Stimulated activated CD8-positive, alpha-beta memory T cell treated with anti-CD3 and anti-CD28 coated beads, Interleukin-15, amount 100 ng/mL, for 4 hours (primary cell): ENCODE measurements at places on chromosomes 2 and 18.

GRCh38 chr18:48333563-48333962, 75.6 kb downstream of the ZBTB7C start:
- DNase-seq, result no peak

- no peak for DNase-seq
Measured at GRCh38 chr2:47310801-47311560, 92.0 kb upstream of the MSH2 start.

GRCh38 chr18:2846636-2847316, at the start of gene EMILIN2:
Gene EMILIN2, plus strand, starts transcription at chr18:2847006. Its CDS starts 183 bp downstream, at chr18:2847189.
- DNase-seq, result no peak

DNA sequence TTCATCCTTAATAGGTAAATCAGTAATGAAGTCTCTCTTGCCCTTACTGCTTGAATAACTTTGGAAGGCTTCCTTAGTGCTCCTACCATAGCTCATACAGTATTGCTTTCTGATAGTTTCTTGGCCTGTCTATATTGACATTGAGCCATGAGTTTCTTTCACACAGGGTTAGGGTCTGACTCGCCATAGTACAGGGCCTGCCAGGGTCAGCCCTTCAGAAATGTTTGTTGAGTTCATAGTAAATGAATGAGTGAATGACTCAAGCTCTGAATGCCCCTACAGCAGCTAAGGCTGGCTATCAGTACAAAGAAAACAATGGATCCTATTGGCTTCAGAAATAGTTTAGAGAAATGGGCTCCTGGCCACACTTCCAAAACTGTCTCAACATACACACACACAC, 65.0 kb upstream of the LRATD1 start:
- DNase-seq, result no peak

GRCh38 chr2:158667586-158667985, 127.5 kb upstream of the DAPL1 start:
- no peak for DNase-seq

GRCh38 chr2:8458503-8459459, 223.1 kb upstream of the ID2 start:
- DNase-seq, result no peak

DNA sequence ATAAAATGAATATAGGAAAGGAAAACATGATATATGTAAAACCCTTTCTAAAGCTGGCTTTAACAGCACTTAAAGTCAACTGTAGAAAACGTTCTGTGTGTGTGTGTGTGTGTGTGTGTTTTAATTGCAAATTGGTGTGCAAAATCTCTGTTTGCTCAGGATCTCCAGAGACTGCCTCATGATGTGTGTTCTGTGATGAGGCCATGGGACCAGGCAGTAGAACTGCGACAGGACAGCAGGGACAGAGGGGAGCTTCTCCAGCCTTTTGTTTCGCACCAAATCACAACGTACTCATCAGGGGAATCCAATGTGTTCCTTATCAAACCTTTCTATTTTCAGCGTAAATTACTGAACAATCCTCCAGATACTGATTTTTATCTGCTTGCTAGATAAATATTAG, 66.7 kb downstream of the NXPH2 start:
- no peak for DNase-seq

DNA sequence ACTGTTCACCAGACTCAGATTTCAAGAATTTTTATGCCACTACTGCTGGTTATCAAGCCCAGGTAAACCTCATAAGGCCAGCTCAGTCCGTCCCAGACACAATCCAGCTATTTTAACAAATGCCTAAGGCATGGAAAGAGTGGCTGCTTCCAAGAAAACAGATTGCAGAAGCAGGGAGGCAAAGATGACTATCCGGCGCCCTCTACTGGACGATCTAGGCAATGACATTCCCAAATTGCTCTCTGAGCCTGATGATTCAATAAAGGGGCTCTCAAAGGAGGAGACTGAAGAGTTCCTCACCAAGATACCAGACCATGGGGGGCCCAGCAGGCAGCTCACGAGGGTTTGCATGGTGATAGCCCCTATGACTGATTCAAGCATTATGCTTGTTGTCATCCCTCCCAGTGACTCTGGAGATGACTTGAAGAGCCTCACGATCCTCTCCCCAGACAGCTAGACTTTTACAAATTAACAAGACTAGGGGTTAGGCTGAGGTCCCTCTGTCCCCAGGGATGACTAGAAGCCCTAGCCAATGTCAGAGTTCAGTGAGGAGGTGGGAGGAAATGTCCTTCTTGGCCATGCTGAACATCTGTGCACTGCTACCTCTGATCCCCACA, 25.0 kb downstream of the SERPINB8 start:
- no peak for DNase-seq

DNA sequence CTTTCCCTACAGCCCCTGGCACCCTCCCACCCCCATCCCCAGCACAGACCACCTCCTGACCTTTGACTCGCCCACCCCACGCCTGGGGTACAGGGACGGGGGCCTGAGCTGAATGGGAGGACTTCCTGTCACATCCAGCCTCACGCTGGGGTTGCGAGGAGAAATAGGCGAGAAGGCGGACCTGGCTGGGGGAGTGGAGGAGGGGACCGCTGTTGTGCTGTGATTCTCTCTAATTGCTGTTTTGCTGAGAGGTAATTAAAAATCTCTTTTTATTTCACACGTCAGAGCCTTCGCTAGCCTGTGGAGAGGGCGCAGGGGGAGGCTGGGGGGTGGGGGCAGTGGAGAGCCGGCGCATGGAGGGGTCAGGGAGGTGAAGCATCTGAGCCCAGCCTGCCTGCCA, 9.7 kb upstream of the ECEL1 start:
- no peak for DNase-seq

DNA sequence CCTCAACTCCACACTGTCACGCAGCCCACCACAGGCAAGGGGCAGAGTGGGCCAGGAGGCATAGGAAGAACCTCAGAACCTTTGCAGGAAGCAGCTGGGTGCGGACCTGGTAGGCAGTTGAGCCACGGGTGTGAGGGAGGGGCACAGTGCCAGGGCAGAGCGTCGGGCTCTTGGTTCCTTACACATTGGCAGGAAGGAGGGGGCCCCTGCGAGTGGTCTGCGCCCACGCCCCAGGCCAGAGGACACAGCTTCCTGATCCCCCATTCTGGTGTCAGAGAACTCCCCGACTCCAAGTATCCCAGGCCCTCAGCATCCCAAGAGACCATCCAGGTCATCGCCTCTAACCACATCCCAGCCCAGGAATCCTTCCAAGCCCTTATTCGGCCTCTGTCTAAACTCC, 61.5 kb downstream of the TNS1 start:
- DNase-seq, result no peak
